ENCODE measurements at places on chromosomes 16 and 17.

GRCh38 chr16:67516296-67517154 is 12.1 kb upstream of the RIPOR1 start:
- no peak for DNase-seq

- no peak for DNase-seq
Observed at GRCh38 chr17:62781356-62781755, 26.8 kb downstream of the MARCHF10 start.

DNA sequence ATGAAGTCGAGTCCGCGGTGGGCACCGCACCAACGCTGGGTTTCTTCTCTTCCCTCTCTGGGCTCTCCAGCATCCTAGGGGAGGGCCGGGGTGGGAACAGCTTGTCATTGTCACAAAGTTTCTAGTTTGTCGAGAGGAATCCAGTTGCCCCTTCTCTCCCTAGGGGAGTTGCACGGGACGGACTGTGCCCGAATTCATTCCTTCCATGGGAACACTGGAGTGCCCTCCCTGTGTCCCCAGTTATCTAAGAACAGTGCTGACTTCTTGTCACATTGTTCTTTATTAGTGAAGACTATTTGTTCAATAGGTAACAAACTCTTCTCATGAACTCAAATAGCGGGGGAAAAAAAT is 1.2 kb downstream of the KLHL36 start:
- no peak for DNase-seq

GRCh38 chr16:85641776-85642176 is 28.7 kb downstream of the GSE1 start:
- DNase-seq, result no peak

- DNase-seq, result no peak
Observed at GRCh38 chr16:19307587-19308241, 22.2 kb downstream of the CLEC19A start.

- no peak for DNase-seq
Observed at GRCh38 chr17:29076722-29077121, 33.8 kb downstream of the PIPOX start.

DNA sequence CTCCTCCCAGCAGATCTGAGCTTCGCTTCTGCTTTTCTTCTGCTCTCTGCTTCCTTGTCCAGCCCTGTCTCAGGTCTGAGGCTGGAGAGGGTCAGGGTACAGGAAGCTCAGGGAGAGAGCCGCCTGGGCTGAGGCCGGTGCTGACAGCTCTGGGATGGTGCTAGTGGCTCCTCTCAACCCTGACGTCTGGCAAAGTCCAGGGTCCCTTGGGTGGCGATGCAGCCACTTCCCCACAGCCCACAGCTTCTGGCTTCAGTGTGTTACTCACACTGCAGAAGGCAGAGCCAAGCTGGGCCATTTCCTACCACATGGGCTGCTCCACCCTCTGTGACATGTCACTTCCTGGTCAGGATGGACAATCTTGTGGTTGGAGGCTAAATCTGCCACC is at the start of gene CD300C:
Gene CD300C (minus strand): TSS at position 273 of the 388 bp plus-strand sequence. CDS start 333 bp downstream, outside the sequence.
- DNase-seq, result no peak

DNA sequence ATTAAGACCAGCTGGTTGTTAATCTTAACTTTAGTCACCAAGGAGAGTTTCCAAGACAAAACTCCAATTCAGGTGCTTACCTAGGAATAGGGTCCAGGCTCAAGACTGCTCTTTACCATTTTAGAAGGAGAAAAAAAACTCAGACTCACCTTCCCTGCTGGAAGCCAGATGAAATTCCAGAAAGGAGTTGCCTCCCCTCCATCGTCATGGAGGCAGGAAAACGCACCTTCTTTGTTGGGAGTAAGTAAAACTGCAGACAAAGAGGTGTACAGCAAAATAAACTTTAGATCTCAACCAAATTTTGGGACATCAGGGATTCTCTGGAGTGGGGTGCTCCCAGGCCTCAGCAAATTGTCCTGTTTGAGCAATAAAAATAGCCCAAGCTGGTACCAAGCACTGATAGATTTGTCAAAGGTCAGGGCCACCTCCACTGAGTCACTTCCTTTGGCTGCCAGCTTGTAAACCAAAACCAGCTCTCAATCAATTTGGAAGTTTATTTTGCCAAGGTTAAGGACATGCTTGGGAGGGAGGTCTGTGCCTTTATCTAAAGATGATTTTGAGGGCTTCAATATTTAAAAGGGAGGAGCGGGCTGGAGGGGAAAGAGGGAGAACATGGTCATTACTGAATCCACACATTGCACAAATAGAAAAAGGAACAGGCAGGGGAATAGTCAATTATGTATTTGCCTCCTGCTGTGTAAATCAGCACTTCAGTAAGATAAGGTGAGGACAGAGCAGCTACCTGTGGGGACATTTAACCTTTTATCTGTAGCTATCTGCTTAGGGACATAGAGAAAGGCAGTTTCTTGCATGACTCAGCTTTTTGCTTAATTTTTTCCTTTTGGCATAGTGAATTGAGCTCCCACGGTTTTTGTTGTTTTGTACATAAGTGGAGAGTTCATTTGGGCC is 1.5 kb upstream of the ALDH3A2 start:
- DNase-seq, result no peak

GRCh38 chr17:41984454-41984853 is 17.9 kb downstream of the CNP start:
- DNase-seq, result no peak

DNA sequence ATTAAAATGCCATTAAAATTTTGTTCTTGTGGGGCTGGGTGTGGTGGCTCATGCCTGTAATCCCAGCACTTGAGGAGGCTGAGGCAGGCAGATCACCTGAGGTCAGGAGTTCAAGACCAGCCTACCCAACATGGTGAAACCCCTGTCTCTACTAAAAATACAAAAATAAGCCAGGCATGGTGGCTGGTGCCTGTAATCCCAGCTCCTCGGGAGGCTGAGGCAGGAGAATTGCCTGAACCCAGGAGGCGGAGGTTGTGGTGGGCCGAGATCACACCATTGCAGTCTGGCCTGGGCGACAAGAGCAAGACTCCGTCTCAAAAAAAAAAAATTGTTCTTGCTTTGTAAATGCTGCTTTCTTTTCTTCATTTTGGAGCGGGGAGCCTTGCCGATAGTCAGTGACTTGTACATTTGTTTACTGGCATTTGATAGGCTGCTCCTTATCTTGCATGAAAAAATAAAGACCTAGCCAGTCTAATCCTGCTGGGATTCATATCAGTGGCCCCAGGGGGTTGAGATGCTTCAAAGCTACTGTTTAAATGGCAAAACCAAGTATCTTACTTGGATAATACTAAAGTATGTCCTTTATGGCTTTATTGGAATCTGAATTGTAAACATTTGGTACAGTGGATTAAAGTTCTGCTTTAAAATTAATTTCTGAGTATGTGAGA is 3.3 kb upstream of the CLTC start:
- DNase-seq, result no peak

DNA sequence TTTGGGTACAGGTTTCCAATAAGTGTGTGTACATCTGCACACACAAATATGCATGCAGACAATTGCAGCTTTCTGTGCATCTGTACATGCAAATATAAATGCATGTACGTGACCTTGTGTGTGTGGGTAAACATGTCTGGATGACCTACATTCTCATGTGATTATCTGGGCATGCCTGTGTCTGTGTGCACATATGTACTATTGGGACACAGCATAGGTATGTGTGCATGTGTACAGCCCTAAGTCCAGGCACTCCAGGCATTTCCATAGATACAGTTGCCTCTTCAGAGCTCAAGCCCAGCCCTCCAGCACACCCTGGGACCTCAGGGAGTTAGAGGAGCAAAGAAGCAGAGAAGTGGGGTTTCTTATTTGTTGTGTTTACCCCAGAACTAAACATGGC is 7.1 kb upstream of the GP2 start:
- DNase-seq, result no peak

GRCh38 chr16:50697881-50698767 is 4.7 kb downstream of the NOD2 start:
- DNase-seq, result no peak

DNA sequence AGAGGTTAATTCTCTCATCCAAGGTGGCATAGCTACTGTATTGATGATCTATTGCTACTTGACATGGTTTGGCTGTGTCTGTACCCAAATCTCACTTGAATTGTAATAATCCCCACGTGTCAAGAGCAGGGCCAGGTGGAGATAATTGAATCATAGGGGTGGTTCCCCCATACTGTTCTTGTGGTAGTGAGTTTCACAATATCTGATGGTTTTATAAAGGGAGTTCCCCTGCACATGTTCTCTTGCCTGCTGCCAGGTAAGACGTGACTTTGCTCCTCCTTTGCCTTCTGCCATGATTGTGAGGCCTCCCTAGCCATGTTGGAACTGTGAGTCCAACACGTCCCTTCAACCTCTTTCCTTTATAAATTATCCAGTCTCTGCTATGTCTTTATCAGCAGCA is 22.9 kb upstream of the CPPED1 start:
- no peak for DNase-seq

DNA sequence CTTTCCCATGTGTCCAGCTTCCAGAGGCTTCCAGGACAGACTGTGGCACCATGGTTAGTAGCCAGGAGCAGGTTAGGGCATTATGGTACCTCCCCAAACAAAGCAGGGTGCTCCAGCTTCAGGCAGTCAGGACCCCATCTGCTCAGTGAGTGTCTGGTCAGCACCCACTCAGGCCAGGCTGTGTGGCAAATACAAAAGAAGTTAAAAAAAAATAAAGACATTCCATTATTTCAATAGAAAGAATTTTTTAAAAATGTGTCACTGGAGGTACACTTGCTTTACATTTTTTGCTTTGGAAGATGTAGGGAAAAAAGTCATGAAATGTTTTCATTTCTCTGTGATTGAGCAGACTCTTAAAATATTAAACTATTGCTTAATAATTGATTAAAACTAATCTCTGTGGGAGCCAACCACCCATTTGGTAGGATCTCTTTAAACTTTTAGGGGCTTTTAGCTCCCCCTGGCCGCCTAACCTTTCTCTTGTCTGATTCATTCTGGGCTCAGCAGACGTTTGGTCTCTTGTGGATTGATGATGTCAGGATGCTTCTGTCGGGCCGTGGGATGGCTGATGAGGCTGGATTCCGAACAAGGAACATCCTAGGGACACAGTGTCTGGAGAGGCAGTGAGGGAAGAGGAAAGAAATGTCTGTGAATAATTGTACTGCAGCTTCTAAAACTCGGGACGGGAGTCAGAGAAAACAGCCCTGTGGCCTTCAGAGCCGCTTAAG is 28.4 kb upstream of the NPTX1 start:
- DNase-seq, result no peak

DNA sequence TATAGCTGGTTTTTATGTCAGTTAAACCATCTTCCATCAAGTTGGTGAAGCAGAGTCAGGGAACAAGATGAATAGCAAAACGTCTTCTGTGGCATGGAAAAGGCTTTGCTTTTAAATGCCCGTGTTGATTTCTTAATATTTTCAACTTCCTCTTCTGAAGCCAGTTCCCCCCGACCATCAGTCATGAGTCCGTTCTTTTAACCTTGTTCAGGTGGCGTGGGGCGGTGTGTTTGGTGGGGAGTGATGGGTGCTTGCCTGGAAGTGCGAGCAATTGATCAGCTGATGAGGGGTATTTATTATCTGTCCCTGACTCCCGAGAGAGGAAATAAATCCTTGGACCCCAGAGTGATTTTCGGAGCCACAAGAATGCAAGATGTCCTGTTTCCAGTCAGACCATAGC is 147.1 kb downstream of the WWOX start:
- DNase-seq, result no peak

DNA sequence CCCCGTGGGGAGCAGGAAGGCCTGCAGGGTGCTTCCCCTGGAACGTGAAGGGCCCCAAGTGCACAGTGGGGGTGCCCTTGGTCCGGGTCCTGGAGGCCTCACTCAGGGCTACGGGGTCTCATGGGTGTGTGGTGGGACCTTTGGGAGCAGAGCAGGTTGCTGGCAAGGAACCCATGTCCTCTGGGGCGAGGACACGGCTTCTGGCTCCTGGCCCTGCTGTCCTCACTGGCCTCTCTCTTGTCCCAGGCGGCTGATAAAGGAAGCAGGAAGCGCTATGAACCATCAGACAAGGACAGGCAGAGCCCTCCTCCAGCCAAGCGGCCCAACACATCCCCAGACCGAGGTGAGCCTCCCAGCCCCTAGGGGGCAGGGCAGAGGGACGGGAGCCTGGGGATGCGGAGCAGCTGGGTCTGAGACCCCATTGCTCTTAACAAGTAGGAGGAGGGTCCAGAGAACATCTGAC is 9.8 kb upstream of the IL17C start:
- DNase-seq, result no peak

DNA sequence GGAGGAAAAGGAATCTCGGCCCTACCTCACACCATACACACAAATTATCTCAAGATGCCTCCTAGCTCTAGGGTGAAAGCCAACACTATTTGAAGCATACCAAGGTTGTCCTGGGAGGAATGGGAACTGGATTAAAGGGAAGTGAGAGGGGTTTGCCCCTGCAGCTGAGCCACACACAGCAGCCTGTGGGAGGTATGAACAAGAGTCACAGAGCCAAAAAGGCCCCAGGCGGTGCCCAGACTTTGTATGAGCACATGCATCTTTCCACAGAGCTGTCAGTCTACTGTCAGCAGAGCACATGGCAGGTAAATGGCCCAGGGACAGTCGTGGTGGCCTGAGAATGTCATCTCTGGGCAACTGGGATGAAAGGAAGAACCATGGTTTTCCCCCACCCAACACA is 31.0 kb upstream of the RCVRN start:
- DNase-seq, result no peak

GRCh38 chr16:66494916-66495315 is 55.0 kb downstream of the TK2 start:
- DNase-seq, result no peak

DNA sequence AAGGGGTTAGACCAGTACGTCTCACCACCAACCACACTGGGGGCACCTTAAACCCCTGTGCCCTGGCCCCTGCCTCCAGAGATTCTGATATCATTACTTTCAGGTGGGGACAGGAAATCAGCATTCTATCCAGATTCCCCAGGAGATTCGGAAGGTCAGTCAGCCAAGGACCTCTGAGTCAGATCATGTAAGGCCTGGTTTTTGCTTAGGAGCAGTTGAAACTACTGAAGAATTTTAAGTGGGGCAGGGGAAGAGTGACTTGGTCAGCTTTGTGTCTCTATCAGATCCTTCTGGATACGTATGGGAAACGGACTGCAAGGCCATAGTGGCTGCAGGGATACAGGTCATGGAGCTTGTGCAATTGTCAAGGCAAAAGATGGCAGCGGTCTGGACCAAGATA is 9.0 kb downstream of the EMP2 start:
- DNase-seq, result no peak

- no peak for DNase-seq
Observed at GRCh38 chr17:14398766-14399165, 97.9 kb downstream of the HS3ST3B1 start.

DNA sequence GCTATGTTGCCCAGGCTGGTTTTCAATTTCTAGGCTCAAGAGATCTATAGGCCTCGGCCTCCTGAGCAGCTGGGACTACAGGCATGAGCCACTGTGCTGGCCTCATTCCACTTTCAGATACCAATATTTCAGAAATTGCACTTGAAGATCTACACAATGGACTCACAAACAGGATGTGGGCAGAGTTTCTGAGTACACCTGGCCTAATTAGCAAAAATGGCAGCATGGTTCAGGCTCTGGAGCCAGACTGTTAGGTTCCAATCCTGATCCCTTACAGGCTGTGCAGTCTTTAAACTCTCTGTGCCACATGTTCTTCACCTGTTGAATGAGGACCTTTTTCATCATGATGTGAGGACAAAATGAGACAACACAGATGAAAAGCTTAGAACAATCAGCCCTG is 32.2 kb downstream of the RNF157 start:
- no peak for DNase-seq

- no peak for DNase-seq
Observed at GRCh38 chr17:6569370-6570285, 13.3 kb upstream of the PITPNM3 start.

Data from esophagus squamous epithelium (tissue), 5 donors.